Activated naive CD4-positive, alpha-beta T cell (primary cell): ENCODE measurements at places on chromosomes 7 and 10.

DNA sequence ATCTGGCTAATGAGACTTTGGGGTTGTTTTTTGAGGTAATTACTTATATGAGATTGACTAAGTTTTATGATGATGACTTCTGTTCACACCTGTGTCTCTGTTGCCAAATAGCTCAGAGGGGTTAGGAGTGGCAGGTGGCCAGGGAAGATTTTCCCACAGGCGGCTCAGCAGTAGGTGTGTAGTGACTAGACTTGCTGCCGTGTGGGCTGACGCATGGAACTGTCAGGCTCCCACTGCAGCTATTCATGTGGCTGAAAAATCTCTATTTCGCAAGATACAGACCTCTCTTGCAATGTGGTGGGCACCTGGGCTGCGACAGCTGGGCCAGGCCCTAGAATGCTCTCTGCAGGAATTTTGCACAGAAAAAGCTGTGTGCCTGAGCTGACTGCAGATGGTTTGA, 1.4 kb downstream of the CPA4 start:
- DNase-seq, result no peak

DNA sequence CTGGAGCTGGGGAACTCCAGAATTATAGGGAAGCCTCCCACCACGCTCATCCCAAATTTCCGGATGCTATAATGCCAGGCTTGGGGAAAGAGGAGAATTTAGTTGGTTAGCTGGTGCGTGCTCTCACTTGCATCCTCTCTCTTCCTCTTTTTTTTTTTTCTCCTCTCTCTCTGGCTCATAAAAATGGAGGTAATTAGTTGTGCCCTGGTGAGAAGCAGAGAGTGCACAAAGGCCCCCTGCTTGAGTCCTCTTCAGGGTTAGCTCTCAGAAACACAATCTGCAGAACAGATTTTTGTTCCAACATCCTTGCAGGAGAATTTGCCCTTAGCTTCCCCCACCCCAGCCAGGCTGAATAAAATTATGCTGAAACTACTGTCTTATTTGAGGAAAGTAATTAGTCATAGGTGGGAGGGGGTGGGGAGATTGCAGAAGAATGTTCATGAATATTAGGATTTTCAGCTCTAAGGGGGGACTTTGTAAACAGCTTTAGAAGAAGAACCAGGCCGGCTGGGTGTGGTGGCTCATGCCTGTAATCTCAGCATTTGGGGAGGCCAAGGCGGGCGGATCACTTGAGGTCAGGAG, 7.6 kb downstream of the SERPINE1 start:
- DNase-seq, result no peak

DNA sequence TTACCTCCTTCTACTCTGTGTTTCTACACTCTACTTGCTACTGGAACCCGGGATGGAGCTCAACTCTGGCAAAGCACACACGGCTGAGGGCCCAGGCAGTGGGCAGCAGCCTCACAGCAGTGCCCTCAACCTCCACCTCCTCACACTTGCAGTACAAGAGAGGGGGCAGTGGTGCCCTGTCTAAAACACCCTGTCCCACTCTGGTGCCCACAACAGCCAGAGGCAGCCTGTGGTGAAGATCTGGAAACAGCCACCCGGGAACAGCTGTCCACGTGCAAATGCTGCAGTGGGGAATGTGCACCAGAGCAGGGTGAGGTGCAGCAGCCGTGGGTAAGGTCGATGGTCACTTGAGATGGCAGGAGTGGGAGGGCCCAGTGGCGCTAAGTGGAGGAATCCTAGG, 13.7 kb downstream of the MAT1A start:
- no peak for DNase-seq

DNA sequence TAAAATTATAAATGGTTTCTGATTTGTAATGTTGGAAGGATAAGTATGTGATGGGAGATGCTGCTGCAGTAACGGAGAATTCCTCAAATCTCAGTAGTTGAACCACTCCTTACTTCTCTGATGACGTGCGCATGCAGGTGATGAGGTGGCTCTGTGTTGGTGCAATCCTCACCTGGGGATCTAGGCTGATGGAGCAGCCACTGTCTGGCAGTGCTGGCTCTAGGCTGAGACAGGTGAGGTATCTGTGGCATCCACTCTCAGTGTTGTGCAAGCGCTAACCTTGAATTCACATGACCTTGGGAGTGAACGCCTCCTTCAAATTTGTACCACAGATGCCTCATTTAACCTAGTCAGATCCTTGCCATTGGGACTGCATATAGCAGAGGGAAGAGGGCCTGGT, 35.0 kb downstream of the LHFPL3 start:
- DNase-seq, result no peak

DNA sequence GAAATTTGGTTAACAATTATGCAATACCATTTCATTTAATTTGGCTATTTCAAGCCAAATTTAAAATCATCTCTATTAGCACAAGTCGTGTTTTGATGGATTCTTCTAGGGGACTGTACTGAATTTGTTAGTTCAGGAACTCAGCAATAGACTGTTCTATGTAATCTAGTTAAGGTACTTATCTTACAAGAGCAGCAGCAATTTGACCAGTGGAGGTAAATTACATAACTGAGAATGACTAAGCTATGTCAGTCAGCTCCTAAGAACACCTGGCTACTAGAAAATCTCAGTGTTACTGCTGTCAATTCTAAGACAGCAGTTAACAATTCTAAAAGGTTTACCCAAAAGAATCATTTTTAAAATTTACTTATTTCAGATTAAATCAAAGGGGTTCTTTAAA, 513.9 kb upstream of the ZWINT start:
- no peak for DNase-seq

GRCh38 chr7:101239191-101239950, 1.8 kb upstream of the CLDN15 start:
- no peak for DNase-seq

GRCh38 chr10:46311501-46311951, 24.7 kb downstream of the ANTXRL start:
- no peak for DNase-seq

GRCh38 chr7:56063500-56063881, 595 bp upstream of the SUMF2 start:
- DNase-seq, result no peak

DNA sequence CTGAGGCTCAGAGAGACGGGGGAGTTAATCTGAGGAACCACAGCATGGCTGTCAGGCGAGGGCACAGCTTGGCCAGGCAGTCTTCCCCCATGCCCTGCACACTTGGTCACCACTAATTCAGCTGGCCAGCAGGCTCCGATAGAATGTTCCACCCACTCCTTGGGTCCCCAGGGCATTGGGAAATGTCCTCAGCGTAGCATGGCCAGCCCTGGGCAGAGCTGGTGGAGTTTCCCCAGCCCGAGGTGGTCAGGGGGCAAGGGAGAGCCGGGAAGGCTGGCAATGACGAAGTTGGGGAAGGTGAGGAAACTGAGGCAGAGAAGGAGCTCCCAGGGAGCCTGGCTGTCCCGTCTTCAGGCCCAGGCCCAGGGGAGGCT, 12.1 kb upstream of the GRIFIN start:
- DNase-seq, result no peak

- no peak for DNase-seq
These were observed 4.0 kb upstream of the CLEC5A start for GRCh38 chr7:141950806-141951205.

- no peak for DNase-seq
These were observed 43.6 kb upstream of the KLF6 start for GRCh38 chr10:3828404-3829155.

GRCh38 chr10:73992899-73993788, 4.8 kb upstream of the VCL start:
- DNase-seq, result no peak
